ENCODE measurements at places on chromosomes 1 and 21. TPM values are rescaled to one million over a fixed set of nuclear protein-coding genes. Genes with fewer than 3 reads are reported as not detected.

GRCh38 chr1:71557138-71557537, 476.3 kb upstream of the ZRANB2 start:
- DNase-seq, result no peak

- no peak for DNase-seq
These were observed 68.3 kb downstream of the NENF start for GRCh38 chr1:212500983-212501382.

DNA sequence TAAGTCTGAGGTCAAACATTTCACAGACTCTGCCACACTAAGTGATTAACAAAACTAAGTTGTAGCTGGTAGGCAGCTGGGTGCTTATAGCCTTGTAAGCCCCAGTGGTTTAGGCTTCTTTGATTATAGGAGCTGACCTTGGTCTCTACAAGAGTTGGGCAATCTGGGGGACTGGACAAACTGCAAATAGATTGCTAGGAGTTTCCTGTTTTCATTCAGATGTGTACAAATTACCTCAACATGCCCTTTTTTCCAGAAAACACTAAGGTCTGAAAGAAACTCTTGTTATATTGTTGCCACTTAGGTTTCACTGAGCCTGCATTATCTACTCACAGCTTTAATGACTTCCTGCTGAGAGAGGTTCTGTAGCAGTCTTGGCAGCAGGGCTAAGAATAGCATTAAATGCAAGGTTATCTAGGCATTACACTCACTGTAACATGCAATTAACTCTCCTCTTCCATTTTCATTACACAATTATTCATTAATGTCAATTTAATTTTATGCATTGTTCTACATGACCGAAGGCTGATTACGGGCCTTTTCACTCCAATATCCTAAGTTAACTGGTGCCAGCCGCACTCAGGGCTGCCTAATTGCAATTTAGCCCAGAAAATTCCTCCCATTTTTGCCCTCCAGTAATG, 314.0 kb downstream of the LMO4 start:
- no peak for DNase-seq

DNA sequence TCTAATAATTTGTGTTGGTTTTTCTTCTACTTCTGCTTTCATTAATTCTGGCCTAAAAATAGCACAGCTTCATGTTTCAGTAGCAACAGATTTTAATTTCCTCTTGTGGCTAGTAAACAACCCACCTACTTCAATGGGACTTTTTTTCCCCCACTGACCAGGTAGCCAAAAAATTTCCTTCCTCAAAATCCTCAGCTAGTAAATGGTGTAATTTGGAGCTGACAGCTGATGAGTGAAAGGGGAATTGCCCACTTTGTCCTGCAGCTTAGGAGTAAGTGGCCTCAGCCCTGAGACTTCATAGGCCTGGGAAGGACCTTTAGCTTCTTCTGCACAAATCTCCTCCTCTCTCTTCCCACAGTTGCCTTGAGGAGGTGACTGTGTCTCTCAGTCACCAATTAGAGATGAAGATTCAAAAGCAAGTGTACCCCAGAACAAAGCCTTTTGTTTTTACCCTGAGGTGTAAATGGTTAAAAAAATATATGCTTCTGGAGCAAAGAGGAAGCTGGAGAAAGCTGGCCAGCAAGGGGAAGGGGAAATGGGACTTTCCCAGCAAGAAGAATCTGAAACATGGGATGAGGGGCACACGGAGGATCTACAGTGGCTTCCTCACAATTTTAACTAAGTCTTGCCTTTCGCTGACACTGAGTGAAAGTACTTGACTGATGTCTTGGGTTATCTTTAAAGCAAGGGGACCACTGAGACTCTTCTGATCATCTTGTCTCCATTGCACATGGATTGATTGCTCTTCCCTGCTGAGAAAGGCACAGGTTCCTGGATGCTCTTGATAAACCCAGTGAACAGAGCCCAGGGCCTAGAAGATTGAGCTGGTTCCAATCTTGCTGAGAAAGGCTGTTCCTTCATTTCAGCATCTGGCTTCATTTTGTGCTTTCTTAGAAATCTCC, 35.8 kb upstream of the VCAM1 start:
- no peak for DNase-seq

DNA sequence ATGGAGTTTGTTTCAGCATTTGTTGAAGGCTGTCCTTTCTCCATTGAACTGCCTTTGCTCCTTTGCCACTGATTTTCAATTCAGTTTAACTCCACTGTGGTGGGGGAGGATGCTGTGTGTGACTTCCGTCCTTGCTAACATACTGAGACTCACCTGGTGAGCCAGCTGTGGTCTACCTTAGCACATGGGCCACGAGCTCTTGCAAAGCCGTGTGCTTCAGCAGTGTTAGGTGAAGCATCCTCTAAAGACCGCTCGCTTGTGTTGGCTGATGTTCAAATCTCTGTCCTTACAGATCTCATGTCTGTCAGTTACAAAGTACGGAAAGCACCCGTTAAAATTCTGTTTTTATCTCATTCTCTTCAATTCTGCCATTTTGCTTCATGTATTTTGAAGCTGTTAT, 3.6 kb upstream of the SPATC1L start:
- no peak for DNase-seq

BMP8B gene
- 0.07 TPM for polyA plus RNA-seq

FAM229A gene
- 0.31 TPM for polyA plus RNA-seq

- DNase-seq, result no peak
These were observed 1.7 kb upstream of the TMEM61 start for GRCh38 chr1:54978528-54979326.

NRAS gene
- 35.8 TPM for polyA plus RNA-seq

GRCh38 chr1:96559181-96559580, 162.4 kb upstream of the PTBP2 start:
- no peak for DNase-seq

DNA sequence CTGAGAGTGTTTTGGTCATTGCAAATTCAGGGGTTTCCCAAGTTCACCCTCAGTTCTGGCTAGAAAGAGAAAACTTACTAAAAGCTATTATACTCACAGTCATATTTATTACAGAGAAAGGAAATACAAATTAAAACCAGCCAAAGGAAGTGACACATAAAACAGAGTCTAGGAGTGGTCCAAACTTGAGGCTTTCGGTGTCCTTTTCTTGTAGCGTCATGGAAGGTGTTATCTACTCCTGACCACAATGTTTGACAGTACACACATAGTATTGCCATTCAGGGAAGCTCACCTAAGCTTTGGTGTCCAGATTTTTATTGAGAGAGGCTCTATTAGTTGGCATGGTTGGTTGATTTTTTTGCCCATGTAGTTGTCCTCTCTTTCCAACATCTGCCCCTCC, 59.0 kb downstream of the SLC35A3 start:
- no peak for DNase-seq

GPR3 gene
- not detected for polyA plus RNA-seq

SLC19A1 gene
- 5.3 TPM for polyA plus RNA-seq

DNA sequence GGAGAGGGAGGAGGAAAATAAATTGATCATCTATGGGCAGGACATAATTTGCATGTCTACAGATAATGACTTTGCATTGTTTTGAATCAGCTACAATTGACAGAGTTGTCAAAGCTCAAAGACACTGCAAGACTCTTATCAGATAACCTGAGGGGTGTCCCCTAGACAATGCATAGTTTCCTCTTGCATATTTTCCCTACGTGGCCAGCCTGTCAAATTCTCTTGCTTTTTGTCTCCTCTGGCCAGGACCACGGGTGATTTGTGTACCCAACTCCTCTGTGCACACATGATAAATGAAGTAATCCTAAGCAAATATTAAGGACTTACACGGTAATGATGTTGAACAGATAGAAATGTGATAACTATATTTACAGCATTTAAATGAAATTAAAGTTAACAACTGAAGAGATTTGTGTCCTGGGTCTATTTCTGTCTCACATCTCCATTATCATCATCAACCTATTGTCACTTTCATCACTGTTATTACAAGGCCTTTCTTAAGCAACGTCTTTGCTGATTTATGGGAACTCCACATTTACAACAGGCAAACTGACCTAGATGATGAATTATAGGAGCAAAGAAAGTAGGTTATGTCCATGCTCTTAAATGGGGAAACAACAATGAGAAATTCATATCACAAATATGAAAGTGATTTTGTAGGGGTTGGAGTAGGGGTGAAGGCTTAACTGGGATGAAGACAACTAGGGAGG, 18.8 kb downstream of the BATF3 start:
- DNase-seq, result no peak

- DNase-seq, result no peak
These were observed 43.2 kb upstream of the ARHGAP29 start for GRCh38 chr1:94280541-94280940.

GRCh38 chr1:41920658-41921057, 1.9 kb upstream of the HIVEP3 start:
- DNase-seq, result no peak

ARHGEF16 gene
- polyA plus RNA-seq, result not detected

GRCh38 chr1:172185211-172185610, 235.3 kb upstream of the C1orf105 start:
- DNase-seq, result no peak

GRCh38 chr1:180033390-180033789, 78.8 kb downstream of the CEP350 start:
- DNase-seq, result no peak

INSRR gene
- not detected for polyA plus RNA-seq

DNA sequence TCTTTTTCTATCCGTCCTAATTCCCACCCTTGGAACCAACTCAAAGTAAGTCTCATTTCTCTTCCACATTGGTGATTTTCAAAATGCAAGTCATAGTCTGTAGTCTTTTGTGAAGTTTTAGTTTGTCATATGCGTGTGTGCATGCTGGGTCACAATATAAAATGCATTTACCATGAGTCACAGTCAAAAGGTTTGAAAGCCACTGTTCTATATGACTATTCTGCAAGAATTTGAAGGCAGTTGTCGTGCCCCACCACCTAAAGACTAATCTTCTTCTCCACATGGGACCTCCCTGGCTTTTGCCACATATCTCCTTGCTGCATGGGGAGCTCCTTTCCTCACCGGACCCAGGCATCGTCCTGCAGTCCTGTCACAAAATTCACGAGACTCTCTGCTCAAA, 1.6 kb downstream of the STPG1 start:
- DNase-seq, result no peak

AHCTF1 gene
- 22.8 TPM for polyA plus RNA-seq

ST6GALNAC5 gene
- polyA plus RNA-seq, result not detected

GRCh38 chr1:59418363-59419144, 121.7 kb downstream of the FGGY start:
- DNase-seq, result no peak

DPYD gene
- polyA plus RNA-seq, result 58.3 TPM

ALPL gene
- not detected for polyA plus RNA-seq

DNA sequence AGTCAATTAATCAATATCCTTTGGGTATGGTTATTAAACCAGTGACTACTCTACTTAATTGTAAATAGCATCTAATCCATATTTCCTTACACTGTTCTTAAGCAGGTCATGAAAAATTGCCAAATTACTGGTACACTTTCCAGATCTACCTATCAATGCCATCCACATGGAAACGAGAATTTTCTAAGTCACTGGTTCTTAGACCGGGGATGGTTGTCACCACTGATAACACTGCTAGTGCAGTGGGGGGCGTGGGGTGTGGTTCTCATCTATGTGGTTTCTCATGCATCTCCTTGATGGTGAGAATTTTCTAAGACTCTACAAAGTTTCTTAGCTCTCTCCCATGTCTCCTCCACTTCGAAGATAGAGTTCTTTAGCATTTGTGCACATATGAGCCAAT, 63.7 kb upstream of the COG2 start:
- DNase-seq, result no peak

DNA sequence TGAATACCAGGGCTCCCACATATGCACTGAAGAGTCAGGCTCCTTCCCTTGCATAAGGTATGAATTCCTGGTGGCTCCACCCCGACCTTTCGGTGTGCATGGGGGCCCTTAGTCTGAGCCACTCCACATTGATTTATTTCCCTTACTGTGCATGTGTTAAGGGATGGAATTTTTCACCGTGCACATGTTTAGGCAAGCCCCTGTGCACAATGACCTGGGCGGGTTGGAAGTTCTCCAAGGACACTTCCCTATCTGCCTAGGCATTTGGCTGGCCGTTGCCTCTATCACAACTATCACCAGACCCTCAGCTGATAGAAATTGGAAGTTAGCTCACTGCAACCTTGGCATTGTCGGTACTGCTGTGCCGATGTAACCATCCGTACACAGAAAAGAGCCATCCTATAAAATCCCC, 9.7 kb downstream of the S100A6 start:
- DNase-seq, result no peak

NBPF10 gene
- polyA plus RNA-seq, result 0.03 TPM

- DNase-seq, result peak; percentile 59
These were observed 236.5 kb upstream of the JUN start for GRCh38 chr1:59020151-59020997.

TCP10L gene
- 0.53 TPM for polyA plus RNA-seq

OR2L2 gene
- 0.49 TPM for polyA plus RNA-seq

CD1B gene
- polyA plus RNA-seq, result not detected

DNA sequence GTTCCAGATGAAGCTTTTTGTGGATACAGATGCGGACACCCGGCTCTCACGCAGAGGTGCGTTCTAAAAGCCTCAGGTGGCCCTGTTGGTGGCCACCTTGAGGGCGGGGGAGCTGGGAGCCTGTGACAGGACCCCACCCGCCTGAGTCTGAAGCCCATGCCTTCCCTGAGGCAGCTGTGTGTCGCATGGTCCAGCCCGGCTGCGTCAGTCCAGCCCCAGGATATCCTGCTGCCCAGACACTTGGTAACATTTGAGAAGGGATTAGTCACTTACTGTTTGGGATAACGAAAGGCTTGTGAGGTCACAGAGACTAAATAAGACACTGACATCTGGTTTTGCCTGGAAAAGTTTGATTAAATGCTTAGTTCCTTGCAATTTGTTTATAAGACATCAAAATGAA, 68.9 kb downstream of the UCK2 start:
- no peak for DNase-seq

- DNase-seq, result no peak
These were observed 1152.0 kb upstream of the B3GALT2 start for GRCh38 chr1:194338241-194338948.

- no peak for DNase-seq
These were observed 11.9 kb downstream of the IFNLR1 start for GRCh38 chr1:24175033-24175755.

GRCh38 chr1:98575955-98576354, 85.6 kb upstream of the SNX7 start:
- DNase-seq, result no peak

FLG2 gene
- not detected for polyA plus RNA-seq

DNA sequence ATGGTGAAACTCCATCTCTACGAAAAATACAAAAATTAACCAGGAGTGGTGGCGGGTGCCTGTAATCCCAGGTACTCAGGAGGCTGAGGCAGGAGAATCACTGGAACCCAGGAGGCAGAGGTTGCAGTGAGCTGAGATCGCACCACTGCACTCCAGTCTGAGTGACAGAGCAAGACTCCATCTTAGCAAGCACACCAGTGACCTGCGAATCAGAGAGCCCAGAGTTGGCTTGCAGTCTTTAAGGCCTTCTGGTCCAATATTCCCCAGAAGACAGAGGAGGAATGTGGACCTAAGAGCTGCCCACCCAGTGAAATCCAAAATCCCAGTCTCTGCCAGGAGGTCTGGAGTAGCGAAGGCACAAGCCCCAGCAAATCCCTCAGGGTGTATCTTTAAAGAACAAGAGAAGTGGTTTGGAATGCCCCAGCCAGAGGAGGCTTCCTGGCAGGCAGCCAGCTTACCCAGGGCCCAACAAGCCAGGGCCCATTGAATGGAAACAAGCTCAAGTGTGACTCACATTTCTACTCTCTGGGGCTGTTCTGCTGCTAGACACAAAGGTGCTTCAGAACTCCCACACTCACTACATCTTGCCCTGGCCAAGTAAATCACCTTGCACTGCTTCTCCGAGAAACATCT, 23.9 kb downstream of the GPR161 start:
- no peak for DNase-seq

ENSA gene
- polyA plus RNA-seq, result 61.9 TPM
